ENCODE measurements at places on chromosomes 12 and 14.

DNA sequence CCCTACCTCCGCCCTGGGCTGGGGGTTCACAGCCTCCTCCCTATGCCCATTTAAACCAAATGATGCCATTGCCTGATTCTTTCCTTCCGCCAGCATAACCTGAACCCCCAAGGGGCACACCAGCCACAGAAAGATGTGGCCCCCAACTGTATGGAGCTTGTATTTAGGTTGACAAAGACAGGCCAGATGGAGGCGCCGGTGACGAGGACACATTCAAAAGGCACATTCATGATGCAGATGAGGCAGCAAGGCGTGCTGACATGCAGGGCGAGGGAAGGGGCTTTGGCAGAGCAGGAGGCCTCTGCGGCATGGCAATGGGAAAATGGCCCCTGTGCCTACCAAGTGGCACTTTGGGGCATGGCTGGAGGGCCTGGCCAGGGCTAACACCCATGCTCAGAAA is 112.2 kb downstream of the RFLNA start:
- no peak for DNase-seq

GRCh38 chr12:81992461-81992860 is 233.3 kb upstream of the PPFIA2 start:
- no peak for DNase-seq

GRCh38 chr14:69039288-69039628 is 60.2 kb upstream of the ACTN1 start:
- no peak for DNase-seq

DNA sequence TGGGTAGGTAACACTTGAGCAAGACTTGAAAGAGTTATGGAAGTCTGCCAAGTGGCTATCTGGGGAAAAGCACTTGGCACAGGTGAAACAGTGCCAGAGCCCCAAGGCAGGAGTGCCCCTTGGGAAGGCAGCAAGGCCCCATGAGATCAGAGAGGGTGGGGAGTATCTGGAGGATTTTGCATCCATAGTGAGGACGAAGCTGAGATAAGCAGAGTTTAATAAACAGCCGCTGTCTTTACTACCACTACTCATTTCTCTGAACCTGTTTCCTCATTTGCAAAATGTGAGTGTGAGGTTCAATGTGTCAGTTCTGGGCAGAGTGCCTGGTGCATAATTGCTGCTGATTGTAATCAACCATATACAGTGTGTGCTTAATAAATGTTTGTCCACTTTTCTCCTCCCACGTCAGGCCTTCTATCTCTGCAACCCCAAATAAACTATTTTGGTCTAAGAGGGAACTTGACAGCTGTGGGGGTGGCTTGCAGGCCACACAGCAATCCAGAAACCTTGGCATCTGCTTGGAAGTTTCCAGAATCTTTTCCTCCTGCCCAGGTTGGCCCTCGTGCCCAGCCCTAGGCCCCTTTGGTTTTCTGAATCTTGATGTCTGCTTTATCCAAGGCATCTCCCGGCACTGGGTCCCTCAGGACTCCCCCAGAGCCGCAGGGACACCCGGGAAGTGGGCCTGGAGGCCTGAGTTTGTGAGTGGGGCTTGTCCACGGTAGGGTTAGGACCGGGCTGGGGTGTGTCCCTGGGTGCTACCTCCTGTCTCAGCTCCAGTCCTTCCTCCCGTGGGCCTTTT is 4.5 kb downstream of the ABCB9 start:
- no peak for DNase-seq

GRCh38 chr12:22631863-22632463 is 7.0 kb downstream of the ETNK1 start:
- DNase-seq = no peak

- DNase-seq = no peak
Measured at GRCh38 chr14:90535556-90536090, 138.8 kb downstream of the CALM1 start.

- DNase-seq = no peak
Measured at GRCh38 chr14:100526632-100527031, 60.6 kb downstream of the BEGAIN start.

DNA sequence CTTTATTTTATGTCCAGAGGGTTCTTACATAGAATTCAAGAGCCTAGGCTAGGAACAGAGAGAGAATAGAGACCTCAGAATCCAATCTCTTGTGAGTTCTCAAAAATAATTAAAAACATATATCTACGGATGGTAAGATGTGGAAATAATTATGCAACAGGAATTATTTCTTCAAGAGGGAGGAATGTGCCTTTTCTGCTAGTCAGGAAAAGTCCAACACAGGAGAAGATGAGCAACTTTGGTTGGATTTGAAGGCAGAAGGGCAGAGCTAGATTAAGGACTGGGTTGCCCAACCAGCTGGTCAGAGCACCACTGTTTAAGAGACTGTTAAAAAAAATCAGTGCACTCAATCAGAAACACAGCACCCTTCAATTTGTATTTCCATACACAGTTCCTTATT is 365.5 kb downstream of the ETNK1 start:
- DNase-seq = no peak

- no peak for DNase-seq
Measured at GRCh38 chr14:65927931-65928356, 515.4 kb downstream of the FUT8 start.

DNA sequence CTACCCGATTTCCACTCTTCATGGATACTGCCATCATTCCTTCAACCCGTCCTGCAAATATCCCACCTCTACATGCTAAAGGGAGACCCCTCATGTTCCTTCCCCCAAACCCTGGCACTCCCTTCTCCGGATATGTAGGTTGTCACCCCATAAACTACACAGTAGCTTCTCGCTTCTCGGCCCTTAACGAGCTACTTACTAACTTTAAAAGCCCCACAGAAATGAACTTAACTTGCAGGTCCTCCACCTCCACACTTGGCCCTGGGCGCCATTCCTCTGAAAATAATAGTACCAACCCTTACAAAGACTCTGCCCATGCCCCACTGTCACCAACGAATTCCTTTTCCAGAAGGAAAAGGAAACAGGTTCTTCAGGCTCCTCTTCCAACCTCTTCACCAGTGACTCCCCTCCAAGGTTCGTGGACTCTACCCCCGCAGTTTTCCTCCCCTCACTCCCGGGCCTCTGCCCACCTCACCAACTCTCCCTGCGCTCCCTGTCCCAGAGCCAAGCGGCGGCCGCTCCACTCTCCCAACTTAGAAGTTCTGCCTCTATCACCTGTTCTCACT is 1.2 kb downstream of the SPPL3 start:
- DNase-seq = no peak

- no peak for DNase-seq
Measured at GRCh38 chr14:105267820-105268548, 19.7 kb downstream of the BTBD6 start.

DNA sequence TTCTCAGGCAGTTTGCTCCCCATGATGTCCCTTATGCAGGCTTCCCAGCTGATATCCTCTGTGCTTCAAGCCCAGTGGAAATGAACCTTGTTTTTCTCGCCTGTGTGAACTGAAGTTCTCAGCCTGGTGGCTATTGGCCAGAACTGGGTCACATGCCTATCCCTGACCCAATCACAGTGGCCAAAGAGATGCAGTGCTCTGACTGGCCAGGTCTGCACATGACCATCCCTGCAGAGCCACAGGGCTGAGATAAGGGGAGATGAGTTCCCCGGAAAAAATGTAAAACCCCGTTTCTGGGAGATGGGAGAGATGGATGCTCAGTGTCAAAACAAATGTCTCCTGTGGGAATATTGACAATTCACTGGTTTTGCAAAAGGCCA is 34.7 kb upstream of the FZD10 start:
- no peak for DNase-seq

- DNase-seq = no peak
Measured at GRCh38 chr12:67640863-67641262, 7.7 kb upstream of the DYRK2 start.

DNA sequence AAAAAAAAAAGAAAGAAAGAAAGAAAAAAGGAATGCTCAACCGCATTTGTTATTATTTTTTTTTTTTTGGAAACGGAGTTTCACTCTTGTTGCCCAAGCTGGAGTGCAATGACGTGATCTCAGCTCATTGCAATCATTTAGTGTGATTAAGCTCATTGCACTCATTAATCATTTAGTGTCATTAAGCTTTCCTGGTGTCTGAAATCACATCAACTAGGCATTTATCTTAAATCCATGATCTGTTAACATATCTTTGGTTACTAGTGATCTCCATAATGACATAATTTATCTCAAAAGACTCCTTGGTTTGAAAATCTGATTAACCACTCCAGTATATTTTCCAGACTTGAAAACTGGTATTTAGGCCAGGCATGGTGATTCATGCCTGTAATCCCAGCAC is 26.3 kb downstream of the ETFBKMT start:
- DNase-seq = no peak

DNA sequence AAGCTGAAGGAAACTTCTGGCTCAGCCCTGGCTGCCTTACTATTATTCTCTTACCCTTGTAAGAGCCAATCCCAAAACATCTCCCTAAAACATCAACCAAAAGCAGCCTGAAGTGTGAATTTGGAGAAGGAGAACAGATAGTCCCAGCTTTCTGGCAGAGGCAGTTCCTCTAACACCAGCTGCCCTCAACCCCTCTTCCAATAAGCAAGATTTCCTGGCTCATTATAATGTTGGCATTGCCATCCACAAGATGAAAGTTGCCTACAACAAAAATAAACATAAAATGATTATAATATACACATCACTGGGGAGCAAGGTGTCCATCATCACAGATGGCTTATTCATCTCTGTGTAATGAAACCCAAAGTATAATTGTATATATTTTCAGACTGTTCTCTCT is 352.5 kb upstream of the CCDC196 start:
- DNase-seq = no peak

DNA sequence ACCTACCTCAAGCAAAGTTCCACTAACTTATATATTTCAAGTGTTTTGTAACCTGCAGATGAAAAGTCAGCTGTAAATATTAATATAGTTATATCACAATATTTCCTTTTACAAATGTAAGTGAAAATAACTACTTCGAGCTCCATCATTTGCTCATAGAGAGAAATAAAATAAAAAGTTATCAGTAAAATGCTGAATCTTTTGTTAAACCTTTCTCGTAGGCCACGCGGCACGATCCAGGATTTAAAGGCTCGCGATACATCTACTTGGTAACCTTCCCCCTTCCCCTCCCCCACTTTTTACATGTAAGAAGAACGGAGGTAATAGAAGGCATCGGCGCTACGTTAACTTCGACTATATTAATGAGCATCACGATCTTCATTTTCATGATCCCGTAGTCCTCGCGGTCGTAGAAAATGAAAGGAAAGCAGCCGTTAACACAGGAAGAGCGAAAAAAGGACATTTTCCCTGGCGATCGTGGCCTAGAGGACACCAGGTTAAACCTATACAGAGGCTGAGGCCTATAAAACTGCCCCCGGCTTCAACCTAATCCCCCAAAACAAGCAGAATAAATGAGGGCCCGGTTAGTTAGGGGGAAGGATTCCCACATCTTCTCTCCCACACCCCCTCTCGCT is 508 bp downstream of the HNRNPC start:
- DNase-seq = no peak

DNA sequence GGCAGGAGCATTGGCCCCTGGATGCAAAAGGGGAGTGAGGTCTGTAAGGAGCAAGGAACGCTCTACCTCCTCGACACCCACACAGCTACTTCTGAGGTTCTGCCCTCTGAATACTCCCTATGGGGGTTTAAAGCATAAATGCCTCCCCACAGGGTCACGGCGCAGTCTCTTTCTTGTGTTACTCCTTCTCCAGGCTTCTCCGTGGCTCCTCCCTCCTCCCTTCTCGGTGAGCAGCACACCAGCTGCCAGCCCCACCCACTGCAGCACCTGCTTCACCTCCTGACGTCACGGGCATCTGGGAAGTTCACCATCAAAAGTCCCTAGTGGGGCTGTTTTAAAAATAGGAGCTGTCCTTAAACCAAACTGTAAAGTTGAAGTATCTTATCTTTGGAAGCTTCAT is 67.3 kb downstream of the SPTB start:
- DNase-seq = no peak

- no peak for DNase-seq
Measured at GRCh38 chr12:110917961-110918360, 2.4 kb downstream of the MYL2 start.

GRCh38 chr14:77603654-77604255 is 12.7 kb downstream of the SPTLC2 start:
- no peak for DNase-seq

DNA sequence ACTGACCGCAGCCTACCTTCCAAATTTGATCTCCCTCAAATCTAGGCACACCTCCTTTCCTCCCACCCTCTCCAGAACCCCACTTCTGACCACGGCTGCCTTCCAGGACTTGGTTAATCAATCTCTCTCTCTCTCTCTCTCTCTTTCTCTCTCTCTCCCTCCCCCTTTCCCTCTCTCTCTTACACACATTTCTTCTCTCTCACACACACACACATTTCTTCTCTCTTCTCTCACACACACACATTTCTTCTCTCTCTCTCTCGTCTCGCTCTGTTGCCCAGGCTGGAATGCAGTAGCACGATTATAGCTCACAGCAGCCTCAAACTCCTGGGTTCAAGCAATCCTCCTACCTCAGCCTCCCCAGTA is 521 bp upstream of the GMFB start:
- DNase-seq = no peak

DNA sequence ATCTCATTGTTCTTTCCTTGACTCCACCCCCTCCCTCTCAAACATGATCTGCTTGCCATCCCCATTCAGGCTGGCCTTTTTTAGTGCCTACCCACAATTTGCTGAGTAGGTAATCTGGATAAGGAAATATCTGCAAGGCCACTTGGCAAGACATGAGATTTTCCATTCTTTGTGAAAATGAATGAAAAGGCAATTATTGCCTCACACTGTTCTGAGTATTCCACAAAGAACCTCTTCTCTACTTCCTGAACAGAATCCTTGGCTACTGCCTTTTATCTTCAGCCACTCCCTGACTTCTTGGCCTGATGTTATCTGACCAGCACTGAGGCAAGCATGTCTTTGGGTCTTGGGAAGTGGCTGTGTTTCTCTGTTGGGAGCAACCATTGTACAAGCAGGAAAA is 263.2 kb upstream of the ATP2B1 start:
- DNase-seq = no peak

DNA sequence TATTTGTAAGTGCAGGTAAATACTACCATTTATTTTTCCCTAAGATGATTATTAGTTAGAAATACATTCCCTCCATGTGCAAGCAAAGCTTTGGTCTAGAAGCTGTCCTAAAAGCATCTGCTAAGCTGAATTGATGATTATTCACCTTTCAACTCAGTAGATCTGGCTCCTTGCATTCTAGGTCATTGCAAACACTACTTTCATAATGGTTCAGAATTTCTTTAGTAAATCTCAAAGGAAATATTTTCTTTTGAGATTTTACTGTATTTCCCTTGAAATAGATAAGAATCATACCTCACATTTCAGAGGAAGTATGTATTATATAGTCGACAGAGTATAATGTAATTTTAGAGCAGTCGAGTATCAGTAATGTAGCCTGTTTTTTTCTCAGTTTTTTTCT is 2.4 kb downstream of the ETNK1 start:
- no peak for DNase-seq

DNA sequence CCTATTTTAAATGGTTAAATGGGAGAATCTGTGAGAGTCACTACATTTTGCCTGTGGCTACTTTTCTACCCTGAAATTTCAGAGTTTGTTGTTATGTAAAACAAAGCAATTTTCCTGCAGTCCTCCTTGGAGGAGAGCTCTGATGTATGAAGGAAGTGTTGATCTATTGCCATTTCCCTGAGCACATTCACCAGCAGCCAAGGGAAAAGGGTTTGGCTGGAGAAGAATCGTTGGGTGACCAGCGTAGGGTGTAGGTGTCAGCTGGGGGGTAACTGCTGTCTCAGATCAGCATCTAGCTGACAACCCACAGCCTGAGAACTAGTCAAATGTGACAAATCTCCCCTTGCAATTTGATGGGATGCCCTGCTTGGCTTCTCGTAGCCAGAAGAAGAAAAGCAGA is 230.5 kb downstream of the PDZRN4 start:
- DNase-seq = no peak
